A549 treated with dexamethasone at 1 μM for 4 hours (cell line): ENCODE measurements at places on chromosomes 5 and 9. TPM values are rescaled to one million over a fixed set of nuclear protein-coding genes. Genes with fewer than 3 reads are reported as not detected.

HAPLN1 gene
- not detected in 5 replicates for total RNA-seq

FOXI1 gene
- total RNA-seq: not detected in 5 replicates

GARIN3 gene
- not detected in 5 replicates for total RNA-seq

STC2 gene
- total RNA-seq: 33.1 to 44.7 TPM (median 36.9 TPM) in 5 replicates

COL5A1 gene
- 30.4 to 60.1 TPM (median 46.0 TPM) in 5 replicates for total RNA-seq

GRXCR2 gene
- total RNA-seq: not detected in 5 replicates

ZNF608 gene
- 0.85 to 1.3 TPM (median 1.2 TPM) in 5 replicates for total RNA-seq

FXN gene
- total RNA-seq: 24.8 to 30.1 TPM (median 28.0 TPM) in 5 replicates

PCDHGB2 gene
- total RNA-seq: 0.05 to 0.16 TPM (median 0.11 TPM) in 5 replicates

LHFPL2 gene
- total RNA-seq: 61.5 to 84.2 TPM (median 77.3 TPM) in 5 replicates

SLC36A2 gene
- total RNA-seq: not detected in 5 replicates

GABRG2 gene
- total RNA-seq: not detected in 5 replicates
